ENCODE measurements at places on chromosomes 2 and 18. TPM values are rescaled to one million over a fixed set of nuclear protein-coding genes. Genes with fewer than 3 reads are reported as not detected.

INPP5D gene
- total RNA-seq = 0.84 TPM

IL36RN gene
- not detected for total RNA-seq

SLC16A14 gene
- total RNA-seq = not detected

RAB31 gene
- 19.6 TPM for total RNA-seq

GALNT3 gene
- total RNA-seq = not detected

FRZB gene
- total RNA-seq = 0.31 TPM

SRD5A2 gene
- total RNA-seq = not detected

AQP12A gene
- total RNA-seq = not detected

DNA sequence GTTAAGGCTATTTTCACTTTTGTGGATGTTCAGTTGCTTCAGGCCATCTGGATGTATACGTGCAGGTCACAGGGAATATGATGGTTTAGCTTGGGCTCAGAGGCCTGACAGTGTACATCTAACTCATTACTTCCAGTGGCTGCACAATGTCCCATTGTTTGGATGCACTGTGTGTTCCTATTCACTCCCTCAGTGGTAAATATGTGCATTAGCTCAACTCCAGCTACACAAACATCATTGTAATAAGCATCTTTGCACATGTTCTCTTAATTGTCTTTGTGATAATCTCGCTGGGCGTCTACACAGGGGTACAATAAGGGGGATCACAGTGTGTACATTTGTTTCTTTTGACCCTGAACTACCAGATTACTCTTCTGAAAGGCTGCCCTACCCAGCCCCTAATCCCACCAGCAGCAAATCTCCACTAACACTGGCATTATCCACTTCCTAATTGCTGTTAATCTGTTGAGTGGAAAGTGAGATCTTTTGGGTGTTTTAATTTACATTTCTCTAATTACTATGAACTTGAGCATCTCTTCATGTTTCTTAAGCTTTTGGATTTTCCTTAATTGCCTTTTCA lies 56.1 kb upstream of the POLE4 start:
- no peak for DNase-seq

DNA sequence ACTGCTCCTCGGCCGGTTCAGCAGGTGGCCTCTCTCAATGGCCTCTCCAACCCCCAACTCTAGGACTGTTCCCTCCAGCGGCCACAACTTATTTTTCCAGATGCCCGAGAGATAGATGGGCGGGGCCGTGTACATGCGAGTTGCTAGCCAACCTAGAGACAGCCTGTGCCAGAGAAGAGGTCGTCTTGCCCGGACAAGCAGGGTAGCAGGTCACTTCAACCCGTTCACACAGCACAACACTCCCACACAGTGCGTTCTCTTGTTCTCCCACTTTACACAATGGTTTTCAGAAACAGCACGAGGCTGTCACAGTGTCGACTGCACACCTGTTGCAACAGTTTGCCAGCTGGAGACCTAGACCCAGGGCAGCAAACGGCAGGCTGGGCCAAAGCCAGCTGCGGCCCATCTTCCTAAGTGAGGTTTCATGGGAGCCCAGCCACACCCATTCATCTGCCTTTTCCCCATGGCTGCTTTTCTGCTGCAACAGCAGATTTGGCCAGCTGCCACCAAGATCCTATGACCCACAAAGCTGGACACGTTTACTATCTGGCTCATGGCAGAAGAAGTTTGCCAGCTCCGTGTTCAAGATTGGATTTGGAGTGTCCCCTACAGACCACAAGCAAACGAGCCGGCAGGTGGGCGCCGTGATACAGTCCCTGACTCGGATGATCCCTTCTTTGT lies 7.3 kb upstream of the PRLH start:
- DNase-seq = peak; percentile 38

DNA sequence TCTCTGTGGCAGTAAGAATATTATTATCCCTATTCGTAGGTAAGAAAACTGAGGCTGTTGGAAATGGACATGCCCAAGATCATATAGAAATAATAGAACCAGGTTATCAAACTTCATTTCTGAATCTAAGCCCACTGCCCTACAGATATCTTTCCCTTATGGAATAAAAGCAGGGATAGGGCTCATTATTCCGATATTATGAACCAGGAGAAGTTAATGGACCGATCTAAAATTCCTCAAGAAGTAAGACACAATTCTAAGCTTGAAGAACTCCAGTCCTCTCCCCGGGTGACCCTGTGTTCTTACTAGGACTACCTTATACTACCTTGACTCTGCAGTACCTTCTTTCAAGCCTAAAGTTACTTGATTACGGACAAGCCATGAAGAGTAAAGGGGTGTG lies 8.4 kb upstream of the MYCN start:
- DNase-seq = no peak

- no peak for DNase-seq
These were observed 78.4 kb downstream of the INHBB start for GRCh38 chr2:120424274-120424796.

- DNase-seq = no peak
These were observed 341.9 kb upstream of the PIK3C3 start for GRCh38 chr18:41613003-41613609.

DNA sequence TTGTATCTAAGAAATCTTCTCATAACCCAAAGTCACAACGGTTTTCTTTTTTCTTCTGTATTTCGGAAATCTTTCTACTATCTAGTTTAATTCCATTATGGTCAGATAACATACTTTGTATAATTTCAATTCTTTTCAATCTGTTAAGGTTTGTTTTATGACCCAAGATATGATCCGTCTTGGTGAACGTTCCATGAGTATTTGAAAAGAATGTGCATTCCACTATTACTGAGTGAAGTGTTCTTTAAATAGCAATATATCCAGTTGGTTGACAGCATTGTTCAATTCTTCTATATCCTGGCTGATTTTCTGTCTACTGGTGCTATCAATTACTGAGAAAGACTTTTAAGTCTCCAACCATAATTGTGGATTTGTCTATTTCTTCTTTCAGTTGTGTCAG lies 414.5 kb downstream of the TNS1 start:
- DNase-seq = no peak

GRCh38 chr18:63259567-63260379 lies 59.8 kb downstream of the BCL2 start:
- no peak for DNase-seq

GRCh38 chr2:151374436-151374835 lies 17.0 kb downstream of the TNFAIP6 start:
- peak; percentile 95 for DNase-seq

GRCh38 chr2:112181571-112182290 lies 43.5 kb downstream of the FBLN7 start:
- no peak for DNase-seq

GRCh38 chr2:176125772-176126054 lies 3.2 kb downstream of the HOXD9 start:
- DNase-seq = no peak

GRCh38 chr2:9231291-9232165 lies 24.9 kb downstream of the ASAP2 start:
- no peak for DNase-seq

- DNase-seq = peak; percentile 70
These were observed 128.0 kb downstream of the ARL4C start for GRCh38 chr2:234368861-234369261.

DNA sequence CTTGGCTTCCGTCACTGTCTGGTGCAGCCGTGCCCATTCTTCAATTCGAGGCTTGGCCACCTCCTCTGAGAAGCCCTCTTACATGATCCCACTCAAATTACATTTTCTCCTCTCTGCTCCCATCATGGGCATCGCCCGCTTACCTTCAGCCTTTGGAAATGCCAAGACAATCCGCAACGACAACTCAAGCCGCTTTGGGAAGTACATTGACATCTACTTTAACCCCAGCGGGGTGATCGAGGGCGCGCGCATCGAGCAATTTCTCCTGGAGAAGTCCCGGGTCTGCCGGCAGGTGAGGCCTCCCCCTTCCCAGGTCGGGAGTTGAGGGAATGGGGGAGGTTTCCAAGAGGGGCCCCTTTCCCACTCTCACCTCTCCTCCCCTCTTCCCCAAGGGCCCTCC lies 38.3 kb downstream of the MYO7B start:
- DNase-seq = no peak

DNA sequence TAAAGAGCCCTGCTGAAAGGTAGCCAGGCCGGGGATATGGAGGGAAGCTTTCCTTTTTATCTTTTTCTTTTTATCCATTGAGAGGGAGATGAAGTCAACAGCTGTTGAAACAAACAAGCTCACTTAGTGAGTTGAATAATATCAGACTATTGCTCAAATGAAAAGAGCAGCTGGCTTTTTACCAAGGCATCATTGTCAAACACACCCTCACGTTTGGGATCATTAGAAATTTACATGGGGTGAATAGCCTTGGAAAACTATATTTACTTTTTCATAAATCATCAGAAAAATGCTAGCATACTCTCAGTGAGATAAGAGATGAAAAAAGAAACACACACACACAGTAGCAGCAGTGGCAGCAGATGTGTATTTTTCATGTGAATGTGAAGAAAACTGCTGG lies 71.5 kb upstream of the HNMT start:
- DNase-seq = no peak

- no peak for DNase-seq
These were observed 77.9 kb downstream of the EML6 start for GRCh38 chr2:54801352-54801751.

Data from A172 (cell line).